ENCODE measurements at places on chromosomes 16 and 17.

DNA sequence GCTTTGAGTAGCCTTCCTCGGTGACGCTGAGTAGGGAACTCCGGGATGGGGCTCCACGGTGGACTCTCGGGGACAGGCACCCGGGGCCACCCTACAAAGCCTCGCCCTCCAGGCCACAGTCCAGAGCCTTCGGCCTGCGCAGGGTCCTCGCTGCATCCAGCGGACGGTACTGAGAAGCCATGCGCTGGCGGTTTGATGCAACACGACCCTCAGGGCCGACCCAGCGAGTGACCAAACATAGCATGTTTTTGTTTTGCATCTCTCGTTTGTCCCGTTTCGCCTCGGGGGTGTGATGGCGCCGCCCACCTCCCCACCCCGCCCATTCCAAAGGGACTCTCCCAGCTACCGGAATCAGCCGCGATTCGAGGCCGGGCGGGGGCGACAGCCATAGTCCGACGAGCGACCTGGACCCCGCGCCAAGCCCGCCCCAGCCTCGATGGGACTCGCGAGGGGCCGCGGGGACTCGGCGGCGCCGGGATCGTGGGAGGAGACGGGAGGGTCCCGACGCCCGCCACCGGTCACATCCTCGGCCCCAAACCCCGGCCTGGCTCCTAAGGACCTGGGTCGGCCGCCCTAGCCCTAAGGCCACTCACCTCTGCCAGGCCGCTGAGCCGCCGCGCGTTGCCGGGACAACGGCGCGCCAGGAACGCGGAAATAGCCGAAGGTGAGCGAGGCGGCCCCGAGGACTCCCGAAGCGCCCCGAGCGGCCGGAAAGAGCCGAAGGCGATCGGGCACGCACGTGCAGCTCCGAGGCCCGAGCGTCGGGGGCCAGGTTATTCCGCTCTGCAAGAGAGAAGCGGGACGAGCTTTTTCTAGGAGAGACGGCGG lies 1.6 kb downstream of the IFT140 start:
- DNase-seq: peak; percentile 94

DNA sequence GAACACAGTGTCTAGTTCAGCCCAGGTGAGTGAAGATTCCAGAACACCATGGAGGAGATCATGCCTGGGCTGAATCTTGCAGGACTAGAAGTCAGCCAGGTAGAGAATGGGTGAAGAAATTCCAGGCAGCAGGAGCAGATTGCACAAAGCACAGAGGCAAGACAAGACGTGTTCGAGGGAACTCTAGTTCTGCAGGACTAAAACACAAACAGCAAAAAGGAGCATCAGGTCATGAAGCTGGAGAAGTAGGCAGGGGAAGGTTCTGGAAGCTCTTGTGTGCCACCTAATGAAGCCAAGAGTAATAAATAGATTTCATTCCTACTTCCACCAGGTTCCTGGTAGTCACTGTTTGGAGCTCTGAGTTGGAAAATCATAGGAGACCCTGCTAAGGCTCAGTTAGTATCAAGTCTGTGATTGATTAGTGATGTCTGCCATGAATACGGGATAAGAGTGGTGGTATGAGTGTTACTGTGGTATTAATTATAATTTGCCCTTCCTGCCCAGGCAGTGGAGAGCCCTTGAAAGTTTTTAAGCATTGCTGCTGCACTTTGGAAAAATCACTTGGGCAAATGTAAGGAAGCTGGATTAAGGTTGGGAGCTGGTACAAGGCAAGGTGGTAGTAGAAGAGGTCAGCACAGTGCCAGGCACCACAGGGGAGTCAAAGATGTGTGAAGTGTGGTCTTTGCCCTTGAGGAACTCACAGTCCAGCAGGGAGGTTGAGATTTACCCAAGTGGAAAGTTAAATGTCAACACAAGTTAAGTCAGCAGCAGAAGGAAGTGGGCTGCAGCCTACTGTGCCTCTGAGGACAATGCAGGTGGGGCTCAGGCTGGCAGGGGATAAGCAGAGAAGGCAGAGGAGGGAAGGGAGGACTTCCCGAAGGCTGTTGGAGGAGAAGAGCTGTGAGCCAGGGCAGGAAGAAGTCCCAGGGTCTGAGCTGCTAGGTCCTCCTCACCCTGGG lies 13.5 kb upstream of the FOXN1 start:
- DNase-seq: no peak

GRCh38 chr17:8885967-8886684 lies 18.7 kb upstream of the PIK3R6 start:
- peak; percentile 63 for DNase-seq

DNA sequence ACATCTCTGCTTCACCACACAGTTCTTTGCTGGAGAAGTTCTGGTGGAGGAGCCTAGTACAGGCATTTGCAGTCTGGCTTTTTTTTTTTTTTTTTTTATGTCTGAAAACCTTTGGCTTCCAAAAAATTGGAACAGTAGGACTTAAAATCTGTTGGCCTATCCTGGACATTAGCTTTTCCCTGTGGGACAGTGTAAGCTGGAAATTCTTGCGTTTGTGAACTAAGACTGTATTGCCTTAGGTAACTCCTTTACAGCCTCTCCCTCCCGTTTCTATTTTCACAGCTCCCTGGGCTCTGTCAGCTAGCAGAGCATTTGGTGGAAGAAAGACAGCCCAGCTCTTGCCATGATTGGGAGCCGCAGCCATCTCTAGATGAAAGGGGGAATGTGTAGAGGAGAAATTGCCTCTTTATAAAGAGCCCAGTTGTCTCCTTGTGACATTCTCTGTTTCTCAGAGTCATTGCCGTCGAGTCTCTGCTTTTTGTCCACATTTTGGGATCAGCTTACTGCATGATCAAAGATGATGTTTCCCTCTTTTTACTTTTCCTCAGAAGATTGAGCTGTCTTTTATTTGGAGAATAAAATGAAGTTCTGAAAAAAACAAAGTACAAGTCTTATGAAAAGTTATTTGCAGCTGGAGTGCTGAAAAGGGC lies 227.5 kb downstream of the SPECC1 start:
- no peak for DNase-seq

GRCh38 chr16:69311533-69312387 lies 610 bp downstream of the VPS4A start:
- DNase-seq: peak; percentile 67

GRCh38 chr17:80855196-80855947 lies 136.3 kb upstream of the CHMP6 start:
- no peak for DNase-seq

DNA sequence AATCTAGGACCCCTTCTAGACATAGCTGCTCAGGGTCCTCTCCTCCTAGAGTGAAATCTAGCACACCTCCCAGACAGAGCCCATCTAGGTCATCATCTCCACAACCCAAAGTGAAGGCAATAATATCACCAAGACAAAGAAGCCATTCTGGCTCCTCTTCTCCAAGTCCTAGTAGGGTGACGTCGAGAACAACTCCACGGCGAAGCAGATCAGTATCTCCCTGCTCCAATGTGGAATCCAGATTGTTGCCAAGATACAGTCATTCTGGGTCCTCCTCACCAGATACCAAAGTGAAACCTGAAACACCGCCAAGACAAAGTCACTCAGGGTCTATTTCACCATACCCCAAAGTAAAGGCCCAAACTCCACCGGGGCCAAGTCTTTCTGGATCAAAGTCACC lies 10.7 kb downstream of the SRRM2 start:
- no peak for DNase-seq

- no peak for DNase-seq
These were observed 1.3 kb upstream of the PABPN1L start for GRCh38 chr16:88867581-88868246.

DNA sequence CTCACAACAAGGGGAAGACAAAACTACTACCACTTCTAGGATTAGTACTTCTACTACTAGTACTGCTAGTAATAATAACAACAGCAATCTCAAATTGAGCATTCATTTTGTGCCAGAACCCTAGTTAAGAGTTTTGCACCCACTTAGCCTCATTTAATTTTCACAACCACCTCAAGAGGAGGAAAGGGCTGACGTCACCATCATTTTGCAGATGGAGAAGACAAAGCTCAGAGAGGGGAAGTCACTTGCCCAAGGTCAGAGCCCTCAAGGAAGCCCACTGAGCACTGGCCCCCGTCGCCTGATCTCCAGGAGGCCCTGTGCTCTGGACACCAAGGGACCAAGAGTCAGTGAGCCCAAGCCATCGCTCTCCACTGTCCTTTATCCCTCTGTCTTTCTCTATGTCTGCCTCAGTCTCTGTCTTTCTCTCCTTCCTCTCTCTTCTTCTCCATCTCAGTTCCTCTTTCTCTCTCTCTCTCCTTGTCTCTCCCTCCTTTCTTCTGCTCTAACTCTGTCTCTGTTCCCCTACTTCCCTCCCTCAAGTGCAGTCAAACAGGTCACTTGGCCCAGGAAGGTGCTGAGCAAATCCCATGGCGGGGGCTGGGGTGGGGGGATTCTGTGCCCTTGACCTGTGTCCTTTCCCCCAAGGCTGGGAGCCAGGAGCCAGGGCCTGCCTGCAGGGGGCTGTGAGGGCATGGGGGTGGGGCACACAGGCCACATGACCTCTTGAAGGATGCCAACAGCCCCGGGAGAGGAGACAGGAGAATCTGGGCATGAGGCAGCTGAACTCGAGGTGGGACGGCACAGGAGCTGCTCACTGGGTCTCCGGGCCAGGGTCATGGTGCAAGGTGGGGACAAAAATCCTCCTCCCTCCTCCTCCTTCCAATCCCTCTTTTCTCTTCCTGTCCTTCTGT lies 11.2 kb upstream of the NGFR start:
- DNase-seq: no peak

Data from iPS-NIHi11 (cell line).